H4 (cell line): ENCODE measurements at places on chromosomes 12 and 14.

DNA sequence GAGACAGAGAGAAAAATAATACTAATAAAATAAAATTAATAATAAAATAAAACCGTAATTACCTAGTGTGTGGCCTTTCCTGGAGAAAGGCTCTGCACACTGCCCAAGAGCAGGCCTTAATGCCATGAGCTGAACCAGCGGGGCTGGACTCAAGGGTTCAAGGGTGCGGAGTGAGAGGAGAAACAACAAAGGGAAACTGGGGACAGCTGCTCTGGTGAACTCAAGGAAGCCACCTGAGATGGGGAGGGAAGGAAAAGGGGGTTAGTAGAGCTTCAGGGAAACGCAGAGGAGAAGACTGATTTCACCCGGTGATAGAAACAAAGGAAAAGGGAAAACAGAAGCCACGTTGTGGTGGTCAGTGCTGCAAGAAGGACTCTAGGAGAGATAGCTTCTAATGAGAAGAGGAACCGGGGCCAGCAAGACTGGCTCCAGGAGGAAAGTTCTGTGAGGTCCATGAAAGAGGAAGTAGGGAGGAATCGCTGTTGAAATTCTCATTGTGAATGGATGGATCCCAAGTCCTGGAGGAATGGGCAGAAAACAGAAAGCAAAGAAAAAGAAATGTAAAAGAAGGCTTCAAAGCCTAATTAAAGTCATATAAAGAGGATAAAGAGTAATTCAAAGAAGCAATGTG, 48.3 kb upstream of the BCL2L14 start:
- DNase-seq, result no peak

DNA sequence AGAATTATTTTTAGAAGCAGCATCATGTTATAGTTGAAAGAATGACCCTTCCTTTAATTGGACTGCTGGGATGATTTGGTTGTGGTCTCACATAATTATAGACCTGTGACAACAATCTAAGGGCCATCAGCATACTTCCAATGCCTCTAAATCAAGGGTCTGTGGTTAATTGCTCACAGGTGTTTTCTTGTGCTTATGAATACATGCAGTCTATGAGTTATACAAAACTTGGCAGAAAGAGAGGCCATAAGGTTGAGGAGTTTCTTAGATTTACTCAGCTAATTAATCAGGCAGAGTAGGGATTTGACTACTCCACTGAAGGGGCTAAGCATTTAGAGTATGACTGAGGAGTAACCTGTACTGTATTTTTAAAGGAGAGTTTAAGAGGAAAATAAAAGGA, 37.0 kb upstream of the FRMD6 start:
- DNase-seq, result no peak

DNA sequence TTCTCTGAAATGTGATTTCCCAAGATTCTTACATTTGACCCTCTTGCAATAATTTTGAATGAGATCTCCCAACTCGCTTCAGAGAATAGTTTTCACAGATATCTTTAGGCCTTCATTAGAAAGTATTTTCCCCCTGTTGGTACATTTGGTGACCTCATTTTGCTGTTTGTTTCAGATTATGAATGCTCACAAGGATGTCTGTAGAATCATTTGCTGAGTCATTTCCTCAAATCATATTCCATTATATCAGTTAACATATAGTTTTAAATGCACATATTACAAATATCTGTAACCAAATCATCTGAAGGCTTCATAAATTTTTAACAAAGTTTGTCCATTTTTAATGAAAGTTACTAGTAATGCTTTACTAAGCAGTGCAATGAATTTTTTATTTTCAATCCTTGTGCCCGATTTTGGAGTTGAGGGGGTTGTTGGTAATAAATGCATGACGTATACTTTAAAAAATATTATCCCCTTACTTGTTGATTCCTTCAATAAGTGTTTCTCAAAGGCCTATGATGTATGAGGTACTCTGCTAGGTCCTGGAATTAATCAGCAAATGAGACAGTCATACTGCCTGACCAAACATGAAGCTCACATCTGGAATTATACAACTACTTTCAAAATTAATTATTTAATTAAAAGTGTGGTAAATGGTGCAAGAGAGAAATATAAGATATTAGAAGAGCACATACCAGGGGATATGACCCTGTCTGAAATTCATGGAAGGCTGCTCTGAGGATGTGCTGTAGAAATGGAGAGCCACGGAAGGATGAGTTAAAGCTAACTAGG, 126.9 kb upstream of the RAP1B start:
- DNase-seq, result no peak

- no peak for DNase-seq
Observed at GRCh38 chr14:100146531-100147091, 12.8 kb downstream of the DEGS2 start.

DNA sequence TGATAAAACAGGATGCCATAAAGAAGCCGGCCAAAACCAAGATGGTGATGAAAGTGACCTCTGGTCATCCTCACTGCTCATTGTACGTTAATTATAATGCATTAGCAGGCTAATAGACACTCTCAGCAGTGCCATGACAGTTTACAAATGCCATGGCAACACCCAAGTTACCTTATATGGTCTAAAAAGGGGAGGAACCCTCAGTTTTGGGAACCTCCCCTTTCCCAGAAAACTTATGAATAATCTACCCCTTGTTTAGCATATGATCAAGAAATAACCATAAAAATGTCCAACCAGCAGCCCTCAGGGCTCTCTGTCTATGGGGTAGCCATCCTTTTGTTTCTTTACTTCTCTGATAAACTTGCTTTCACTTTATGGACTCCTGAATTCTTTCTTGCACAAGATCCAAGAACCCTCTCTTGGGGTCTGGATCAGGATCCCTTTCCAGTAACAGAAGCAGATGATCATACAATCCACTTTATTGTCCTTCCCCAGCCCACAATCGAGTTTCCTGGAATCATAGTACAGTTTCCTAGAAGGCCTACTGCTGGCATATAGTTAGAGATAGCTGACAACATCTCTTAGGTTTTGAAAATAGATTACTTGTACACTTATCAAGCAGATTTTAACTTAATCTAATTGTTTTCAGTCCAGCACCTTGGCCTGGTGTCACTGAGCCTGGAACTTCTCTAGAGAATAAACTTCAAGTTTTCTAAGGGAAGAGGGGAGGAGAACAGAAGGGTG, 266.7 kb upstream of the HMGA2 start:
- DNase-seq, result no peak
